Motor neuron (in vitro differentiated cells): ENCODE measurements at places on chromosomes 1 and 21. TPM values are rescaled to one million over a fixed set of nuclear protein-coding genes. Genes with fewer than 3 reads are reported as not detected.

SDC3 gene
- 62.3 and 92.6 TPM in 2 replicates for total RNA-seq

RHD gene
- 0.63 and 1.00 TPM in 2 replicates for total RNA-seq

ARHGAP30 gene
- total RNA-seq, result 1.4 and 1.5 TPM in 2 replicates

ERICH3 gene
- 0.21 and 0.23 TPM in 2 replicates for total RNA-seq

GRCh38 chr1:167594822-167595221 is 35.2 kb upstream of the RCSD1 start:
- no peak for ATAC-seq

- no peak for ATAC-seq
These were observed 164.2 kb downstream of the NRIP1 start for GRCh38 chr21:14900611-14901010.

- peak; percentile 82 for ATAC-seq
These were observed 14.8 kb upstream of the PIGM start for GRCh38 chr1:160046494-160047110.

DNA sequence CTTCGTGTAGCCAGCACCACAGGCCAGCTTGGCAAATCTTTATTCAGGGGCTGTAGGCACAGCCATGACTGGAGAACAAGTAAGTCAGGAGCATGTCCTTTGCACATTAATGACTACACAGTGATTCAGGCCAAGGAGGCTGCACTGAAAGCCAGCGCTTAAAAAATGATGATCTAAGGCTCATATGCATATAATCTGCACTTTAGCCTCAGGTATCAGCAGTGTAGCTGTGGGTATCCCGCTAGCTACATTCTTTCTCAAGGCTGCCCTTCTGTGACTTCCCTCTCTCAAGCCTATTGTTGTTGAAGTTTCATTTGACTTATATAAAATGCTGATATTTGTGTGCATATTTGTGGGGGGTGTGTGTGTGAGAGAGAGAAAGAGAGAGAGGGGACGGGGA is 62.6 kb upstream of the RGL1 start:
- ATAC-seq, result no peak

- ATAC-seq, result no peak
These were observed 174.2 kb upstream of the NFIA start for GRCh38 chr1:60908159-60908558.

DNA sequence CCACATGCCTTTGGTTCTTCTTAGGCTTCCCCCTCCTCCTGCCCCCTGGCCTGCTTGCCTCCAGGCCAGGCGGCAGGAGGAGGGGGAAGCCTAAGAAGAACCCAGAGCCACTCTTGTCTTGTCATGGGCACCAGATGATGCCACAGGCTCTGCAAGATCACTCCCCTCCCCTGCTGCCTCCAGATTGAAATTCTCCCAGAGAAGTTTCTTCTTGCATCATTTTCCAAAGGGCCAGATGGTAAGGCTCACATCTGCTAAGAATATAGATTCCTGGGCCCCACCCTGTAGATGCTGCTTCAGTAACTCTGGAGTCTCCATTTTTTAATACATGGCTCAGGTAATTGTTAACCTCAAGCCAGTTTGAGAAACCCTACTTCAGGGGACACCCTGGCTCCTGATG is 60.8 kb downstream of the FAM163A start:
- ATAC-seq, result no peak

GRCh38 chr1:234396092-234396491 is 22.8 kb downstream of the COA6 start:
- no peak for ATAC-seq

- no peak for ATAC-seq
These were observed 257.5 kb downstream of the KIF26B start for GRCh38 chr1:245412306-245412705.

DNA sequence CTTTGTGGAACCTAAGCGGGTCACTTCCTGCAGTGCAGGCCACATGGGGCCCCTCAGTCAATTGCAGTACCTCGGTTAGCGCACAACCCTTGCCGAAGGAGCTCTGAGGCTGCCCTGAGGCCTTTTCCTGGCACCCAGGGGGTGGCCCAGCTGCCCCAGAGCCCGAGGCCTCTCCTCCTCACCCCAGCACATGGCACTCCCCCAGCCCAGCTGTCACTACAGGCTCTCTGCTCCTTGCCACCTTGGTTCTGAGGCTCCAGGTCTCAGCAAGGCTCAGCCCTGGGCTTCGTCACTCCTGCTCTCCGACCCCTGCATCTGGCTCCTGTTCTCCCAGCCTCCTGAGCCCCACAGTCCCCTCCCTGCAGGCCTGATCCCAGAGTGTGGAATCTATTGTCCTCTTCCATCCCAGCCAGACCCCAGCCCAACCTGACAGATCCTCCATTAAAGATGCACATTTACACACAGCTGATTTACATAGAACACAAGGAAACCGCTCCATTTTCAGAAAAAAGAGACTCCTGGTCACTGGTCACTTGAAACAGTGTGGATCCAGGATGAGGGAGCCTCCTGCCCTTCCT is 192.8 kb upstream of the POU3F1 start:
- peak; percentile 77 for ATAC-seq

DNA sequence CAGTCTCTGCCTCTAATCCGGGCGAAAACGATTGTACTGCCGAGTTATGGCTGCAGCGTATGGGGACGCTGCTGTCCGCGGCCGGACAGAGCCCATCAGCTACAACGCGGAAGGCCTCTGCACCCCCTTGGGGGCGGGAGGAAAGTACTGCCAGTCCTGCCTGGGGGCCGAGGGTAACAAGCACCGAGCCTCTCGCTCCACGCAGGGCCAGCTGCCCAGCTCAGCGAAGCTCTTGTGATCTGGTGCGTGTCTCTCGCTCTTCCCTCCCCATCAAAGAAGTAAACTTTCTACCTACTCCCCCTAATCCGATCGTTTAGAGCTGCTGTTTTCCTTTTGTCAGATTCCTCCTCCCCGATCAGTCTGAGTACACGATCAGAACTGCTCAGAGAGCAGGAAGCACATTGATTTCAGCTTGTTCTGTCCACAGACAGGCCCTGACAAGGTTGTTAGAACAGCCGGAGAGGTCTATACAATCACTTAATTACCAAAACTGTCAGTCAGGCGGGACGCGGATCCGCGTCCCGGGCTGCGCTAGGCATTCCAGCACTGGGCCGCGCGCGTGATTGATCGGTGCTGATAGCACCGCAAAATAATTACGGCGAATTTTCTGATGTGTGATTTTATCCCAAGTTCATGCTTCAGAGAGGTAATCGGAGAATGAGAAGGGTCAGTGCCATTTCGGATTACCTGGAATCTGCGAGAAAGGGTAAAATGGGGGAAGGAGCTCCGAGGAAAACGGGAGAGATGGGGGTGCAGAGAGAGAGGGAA is 8.7 kb upstream of the BARHL2 start:
- peak; percentile 35 for ATAC-seq

- ATAC-seq, result no peak
These were observed 41.2 kb downstream of the SKI start for GRCh38 chr1:2269193-2269921.
